ENCODE measurements at places on chromosomes 6 and 20. TPM values are rescaled to one million over a fixed set of nuclear protein-coding genes. Genes with fewer than 3 reads are reported as not detected.

Gene TCP11
- total RNA-seq: not detected

Gene PTGIS
- total RNA-seq: 7.8 TPM

Gene RUNX2
- 25.8 TPM for total RNA-seq

Gene UST
- total RNA-seq: 7.8 TPM

Gene TENT5A
- 0.57 TPM for total RNA-seq

DNA sequence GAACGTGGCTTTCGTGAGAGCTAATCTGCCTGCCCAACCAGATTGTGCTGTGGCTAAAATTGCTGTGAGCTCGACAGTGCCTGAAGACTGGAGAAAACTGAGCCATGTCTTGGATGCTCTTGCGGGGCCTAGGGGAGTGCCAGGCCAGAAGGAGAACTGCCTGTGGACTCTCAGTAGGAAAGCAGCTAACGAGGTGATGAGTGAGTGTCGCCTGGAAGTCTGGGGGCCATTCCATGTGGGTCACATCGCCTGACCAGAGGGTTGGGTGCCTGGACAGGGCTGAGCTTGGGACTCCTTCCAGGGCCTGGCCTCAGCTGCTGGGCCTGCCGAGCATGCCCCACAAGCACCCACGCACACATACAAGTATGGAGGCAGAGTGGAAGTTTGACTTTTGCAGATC is 166.5 kb downstream of the VEGFA start:
- no peak for DNase-seq

- no peak for DNase-seq
Measured at GRCh38 chr6:156507106-156507505, 270.1 kb upstream of the ARID1B start.
